ENCODE measurements at places on chromosomes 12 and 14. TPM values are rescaled to one million over a fixed set of nuclear protein-coding genes. Genes with fewer than 3 reads are reported as not detected.

DNA sequence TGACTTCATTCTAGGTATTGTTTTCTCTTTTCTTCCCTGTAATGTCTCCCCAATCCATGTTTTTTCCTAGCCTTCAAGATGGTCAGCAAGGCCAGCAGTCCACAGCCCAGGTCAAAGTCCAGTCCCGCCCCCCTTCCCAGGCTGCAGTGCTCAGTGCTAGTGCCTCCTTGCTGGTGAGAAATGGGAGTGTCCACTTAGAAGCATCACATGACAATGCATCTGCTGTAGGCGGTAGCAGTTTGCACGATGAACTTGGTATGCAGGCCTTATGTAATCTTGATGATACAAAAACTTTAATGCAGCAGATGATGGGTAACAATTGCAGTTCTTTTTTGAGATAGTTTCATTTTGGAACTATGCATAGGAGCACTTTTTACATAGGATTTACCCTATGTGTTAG is 88.4 kb downstream of the PCNX1 start:
- no peak for DNase-seq

DNA sequence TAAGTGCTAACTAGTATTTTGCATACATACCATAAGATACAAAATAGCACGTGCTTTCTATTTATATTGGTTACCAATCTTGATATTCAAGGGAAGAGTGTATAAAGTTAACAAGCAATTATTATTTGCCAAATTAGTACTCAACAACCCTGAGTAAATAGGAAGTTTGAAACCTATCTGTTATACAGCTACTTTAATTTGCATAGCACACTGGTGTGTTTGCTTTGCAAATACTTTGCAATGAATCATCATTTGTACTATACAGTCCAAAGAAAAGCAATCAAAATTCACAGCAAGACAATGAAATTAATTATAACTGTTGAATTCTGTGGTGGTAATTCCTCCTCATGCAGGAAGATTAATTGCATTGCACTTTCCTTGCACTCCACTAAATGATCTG is 469.1 kb downstream of the PRKD1 start:
- DNase-seq: no peak

Gene CISTR
- not detected for total RNA-seq

- no peak for DNase-seq
Measured at GRCh38 chr14:90848944-90849731, 32.9 kb upstream of the TTC7B start.

Gene DTX3
- total RNA-seq: 21.4 TPM

DNA sequence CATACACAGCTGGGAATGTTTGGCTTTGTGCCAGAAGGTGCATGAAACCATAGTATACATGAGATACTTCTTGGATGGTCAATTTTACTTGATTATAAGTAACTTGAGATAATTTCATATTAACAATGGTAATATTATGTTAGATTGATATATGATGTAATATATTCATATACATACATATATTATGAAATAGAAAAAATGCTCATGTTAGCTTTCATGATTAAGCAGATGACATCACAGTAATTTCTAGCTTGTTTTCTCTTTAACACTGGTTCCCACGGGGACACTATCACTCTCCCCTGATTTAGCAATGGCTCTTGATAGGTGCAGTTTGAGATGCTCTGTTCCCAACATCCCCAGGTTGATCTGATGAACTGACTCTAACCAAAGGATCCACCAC is 35.4 kb upstream of the NTF3 start:
- DNase-seq: no peak

GRCh38 chr14:53368711-53369201 is 215.6 kb upstream of the DDHD1 start:
- no peak for DNase-seq

Gene LGR5
- 1.2 TPM for total RNA-seq

DNA sequence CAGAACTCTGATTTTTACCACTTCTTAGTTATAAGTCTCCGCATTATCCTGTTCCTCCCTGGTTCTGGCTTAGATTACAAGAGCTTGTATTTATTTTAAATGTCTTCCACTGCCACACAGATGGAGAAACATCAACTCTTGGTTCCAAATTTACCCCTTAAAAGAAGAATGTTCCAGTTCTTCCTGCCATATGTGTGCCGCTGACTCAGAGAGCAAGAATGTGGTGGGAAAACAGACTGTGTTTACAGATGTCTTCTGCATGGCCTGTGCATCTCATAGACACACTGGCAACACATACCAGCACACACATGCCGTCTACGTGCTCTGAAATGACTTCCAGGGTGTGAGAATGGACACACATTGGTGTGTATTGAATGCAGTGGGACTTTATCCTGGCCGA is 383.0 kb downstream of the LRIG3 start:
- no peak for DNase-seq

Gene KRT80
- 3.0 TPM for total RNA-seq

GRCh38 chr14:91858536-91859275 is 8.6 kb downstream of the TC2N start:
- DNase-seq: no peak

DNA sequence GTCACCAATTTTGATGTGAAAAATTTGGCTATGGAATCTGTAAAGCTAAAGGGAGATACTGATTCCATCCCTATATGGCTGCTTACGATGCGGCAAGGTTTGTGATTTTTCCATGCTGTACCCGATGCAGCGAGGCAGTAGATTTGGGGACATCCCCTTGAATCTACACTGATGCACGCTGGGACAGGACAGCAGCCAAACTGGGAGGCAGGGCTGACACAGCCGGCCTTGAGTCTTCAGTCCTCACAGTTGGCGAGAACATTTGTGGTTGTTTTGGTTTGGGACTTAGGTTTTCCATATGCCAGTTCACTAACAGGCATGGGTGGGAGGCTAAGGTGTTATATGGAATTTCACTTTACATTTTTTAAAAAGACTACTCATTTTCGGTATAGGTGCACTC is 3.8 kb downstream of the GALNT16 start:
- no peak for DNase-seq

Gene KRT75
- not detected for total RNA-seq

GRCh38 chr12:93130366-93131054 is 201.4 kb upstream of the EEA1 start:
- DNase-seq: no peak

Gene ACIN1
- total RNA-seq: 163 TPM

Gene GLT8D2
- 10.5 TPM for total RNA-seq

Data from lower lobe of right lung (tissue), 2 donors.